ENCODE measurements at places on chromosomes 6 and 20. TPM values are rescaled to one million over a fixed set of nuclear protein-coding genes. Genes with fewer than 3 reads are reported as not detected.

GRCh38 chr6:37483252-37483901 lies 16.3 kb downstream of the CCDC167 start:
- DNase-seq: no peak

- peak; percentile 80 for DNase-seq
Observed at GRCh38 chr20:41137614-41138474, 501 bp downstream of the PLCG1 start.

GRCh38 chr6:82030761-82031503 lies 216.6 kb downstream of the IBTK start:
- DNase-seq: no peak

NMBR gene
- not detected for total RNA-seq

PSMB9 gene
- total RNA-seq: 193 TPM

ECT2L gene
- not detected for total RNA-seq

- DNase-seq: peak; percentile 35
Observed at GRCh38 chr6:25788305-25788922, 33.9 kb downstream of the SLC17A4 start.
